ENCODE measurements at places on chromosomes 12 and 14.

DNA sequence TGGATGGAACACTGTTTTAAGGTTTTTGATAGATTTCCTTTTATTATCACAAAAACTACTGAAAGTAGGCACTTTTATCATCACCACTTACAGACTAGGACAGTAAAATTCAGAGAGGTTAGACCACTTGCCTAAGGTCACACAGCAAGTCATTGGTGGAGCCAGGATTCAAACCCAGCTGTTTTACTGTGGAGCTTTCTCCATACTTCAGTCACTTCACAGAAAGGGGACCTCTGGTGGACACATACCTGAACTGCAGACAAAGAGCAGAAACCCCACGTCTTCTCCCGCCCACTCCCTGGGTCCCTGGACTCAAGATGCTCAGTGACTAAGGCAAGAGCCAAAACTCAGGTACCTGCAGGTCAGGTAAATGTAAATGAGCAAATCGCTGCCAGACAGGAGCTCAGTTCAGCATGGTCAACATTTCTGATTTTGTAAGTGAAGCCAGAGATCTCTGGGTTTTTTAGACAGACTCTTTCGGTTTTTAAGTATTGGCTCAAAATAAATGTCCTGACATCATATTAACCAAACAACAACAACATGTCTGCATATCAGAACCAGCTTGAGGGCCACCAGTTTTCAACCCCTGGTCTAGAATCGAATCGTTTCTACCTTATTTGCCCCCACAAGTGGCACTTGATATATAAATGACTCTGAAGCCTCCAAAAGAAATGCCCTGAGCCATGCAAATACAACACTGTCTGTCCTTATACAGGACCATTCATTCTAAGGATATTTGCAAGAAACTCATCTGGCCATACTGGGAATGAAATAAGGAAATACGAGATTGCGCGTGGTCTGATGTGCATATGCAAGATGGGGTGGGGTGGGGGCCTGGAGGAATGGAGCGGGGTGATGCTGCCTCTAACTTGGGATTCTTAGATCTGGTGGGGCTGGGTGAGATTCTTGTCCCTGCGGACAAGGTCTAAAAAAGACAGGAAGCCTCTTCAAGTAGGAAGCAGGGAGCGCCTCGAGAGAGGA lies 110.9 kb downstream of the KSR2 start:
- DNase-seq: peak; percentile 79

DNA sequence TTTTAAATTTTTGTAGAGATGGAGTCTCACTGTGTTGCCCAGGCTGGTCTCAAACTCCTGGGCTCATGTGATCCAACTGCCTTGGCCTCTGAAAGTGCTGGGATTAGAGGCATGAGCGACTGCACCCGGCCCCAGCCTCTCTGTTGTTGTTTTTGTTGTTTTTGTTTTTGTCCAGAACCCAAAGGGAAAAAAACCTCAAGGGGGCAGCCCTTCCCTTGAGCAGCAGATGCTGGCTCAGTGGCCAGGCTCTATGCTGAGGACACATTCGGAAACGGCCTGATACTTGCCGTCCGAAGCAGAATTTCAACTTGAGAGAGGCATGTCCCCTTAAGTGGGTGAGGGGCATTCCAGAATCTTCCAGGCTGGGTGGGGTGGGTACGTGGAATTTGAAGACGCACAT lies 6.7 kb downstream of the MVK start:
- DNase-seq: no peak

DNA sequence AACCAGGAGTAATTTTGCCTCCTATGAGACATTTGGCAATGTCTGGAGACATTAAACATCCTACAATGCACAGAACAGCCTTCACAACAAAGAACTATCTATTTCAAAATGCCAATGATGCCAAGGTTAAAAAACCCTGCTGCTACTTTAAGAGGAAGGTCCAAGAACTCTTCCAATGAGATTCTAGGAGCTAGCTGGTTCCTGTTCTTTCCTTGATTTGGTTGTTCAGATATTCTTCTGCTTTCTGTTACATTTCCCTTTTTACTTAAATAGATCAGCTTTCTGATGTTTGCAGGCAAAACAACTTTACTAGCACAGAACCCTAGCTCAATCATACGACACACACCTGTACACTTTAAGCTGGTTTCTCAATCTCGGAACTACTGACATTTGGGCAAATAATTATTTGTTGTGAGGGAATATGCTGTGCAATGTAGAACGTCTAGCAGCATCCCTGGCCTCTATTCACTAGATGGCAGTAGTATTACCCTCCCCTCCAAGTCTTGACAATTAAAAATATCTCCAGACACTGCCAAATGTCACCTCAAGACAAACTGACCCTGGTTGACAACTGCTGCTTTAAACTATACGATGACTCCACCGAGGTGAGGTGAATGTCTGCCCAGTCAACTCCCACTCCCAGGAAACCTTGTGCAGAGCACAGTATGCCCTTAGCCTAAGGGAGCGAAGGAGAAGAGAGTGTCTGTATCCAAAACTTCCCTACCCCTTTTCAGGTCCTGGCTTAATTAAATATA lies 4.4 kb downstream of the BLTP3B start:
- peak; percentile 74 for DNase-seq

DNA sequence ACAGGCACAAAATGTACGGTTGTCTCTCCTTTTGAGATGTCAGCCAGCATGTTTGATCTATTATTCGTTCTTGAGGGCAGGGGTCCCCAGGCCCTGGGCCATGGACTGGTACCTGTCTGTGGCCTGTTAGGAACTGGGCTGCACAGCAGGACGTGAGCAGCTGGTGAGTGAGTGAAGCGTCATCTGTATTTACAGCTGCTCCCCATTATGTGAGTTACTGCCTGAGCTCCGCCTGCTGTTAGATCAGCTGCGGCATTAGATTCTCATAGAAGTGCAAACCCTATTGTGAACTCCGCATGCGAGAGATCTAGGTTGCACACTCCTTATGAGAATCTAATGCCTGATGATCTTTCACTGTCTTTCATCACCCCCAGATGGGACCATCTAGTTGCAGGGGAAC lies 41.4 kb upstream of the SCN8A start:
- no peak for DNase-seq

DNA sequence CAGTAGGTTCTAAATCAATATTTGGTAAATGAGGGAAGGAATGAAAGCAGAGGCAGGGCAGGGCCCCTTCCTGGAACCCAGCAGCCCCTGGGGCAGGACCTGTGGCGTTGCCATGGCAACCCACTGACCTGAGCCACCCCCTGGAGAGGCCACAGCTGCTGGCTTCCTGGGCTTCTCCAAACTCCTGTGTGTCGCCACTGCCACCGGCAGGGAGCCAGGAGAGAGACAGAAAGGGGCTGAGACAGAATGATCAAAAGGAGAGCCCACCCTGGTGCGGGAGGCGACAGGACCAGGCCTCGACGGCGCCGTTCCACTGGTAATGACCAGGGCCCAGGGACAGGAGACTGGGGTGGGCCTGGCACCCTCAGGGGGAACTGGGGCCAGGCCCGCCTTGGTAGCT lies 18.2 kb downstream of the RFX4 start:
- DNase-seq: no peak

DNA sequence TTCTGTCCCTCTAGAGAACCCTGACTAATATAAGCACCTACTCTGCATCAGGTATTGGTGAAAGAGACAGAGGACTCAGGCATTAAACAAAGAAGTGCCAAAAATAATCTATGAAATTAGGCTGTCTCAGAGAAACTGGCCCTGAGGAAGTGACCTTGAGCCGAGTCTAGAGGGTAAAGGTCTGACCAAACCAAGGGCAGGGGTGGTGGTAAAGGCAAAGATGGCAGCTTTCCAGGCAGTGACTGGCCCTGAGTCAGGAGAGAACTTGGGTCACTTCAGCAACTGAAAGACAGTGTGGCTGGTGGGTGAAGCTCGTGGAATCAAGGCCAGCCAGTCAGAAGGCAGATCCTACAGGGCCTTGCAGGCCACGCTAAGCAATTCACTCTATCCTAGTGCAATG lies 30.6 kb downstream of the CDKL1 start:
- DNase-seq: no peak
